Activated naive CD4-positive, alpha-beta T cell treated with anti-CD3 and anti-CD28 coated beads, Interleukin-2, amount 50 U/mL, for 16 hours (primary cell): ENCODE measurements at places on chromosomes 12 and 14.
A peak's percentile ranks its signal among the peaks of the same experiment; 100 is the strongest.

GRCh38 chr12:54372113-54372806 is 8.0 kb upstream of the GPR84 start:
- DNase-seq: no peak

- DNase-seq: no peak
These were observed 16.8 kb upstream of the TESPA1 start for GRCh38 chr12:55001198-55001868.

DNA sequence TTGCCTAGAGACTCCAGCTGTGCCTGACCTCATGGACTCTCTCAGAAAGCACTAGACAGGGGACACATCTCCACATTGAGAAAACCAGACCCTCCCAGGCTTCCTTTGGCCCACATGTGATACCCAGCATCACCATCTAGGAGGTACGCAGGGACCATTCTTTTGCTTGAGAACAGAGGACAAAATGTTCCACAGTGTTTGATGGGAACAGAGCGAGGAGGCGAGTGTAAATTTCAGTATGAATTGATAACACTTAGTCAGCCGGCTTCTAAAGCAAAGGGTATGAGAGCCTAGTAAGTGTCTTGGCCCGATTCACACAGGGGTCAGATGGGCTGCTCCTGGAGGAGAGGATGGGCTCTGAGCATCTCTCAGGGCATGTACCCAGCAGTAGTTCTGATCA is 1052.4 kb downstream of the BCL11B start:
- DNase-seq: no peak

DNA sequence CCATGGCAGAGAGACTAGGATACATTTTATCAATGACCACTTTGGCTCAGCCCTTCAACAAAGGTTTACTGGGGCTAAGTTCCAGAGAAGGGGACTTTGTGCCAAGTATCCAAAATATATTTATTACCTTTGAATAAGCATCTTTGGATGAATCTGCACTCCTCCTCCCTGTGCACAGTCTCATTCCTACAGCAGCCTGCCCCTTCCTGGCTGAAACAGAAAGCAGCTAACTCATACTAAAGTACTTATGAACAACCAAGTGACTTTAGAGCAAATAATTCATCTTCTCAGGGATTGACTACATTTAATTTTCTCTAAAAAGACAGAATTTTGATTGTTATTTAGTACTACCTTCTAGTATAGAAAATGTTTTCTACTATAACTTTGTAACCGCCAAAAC is 47.8 kb upstream of the ETV6 start:
- no peak for DNase-seq

GRCh38 chr12:98296462-98297079 is 218.8 kb upstream of the TMPO start:
- no peak for DNase-seq

DNA sequence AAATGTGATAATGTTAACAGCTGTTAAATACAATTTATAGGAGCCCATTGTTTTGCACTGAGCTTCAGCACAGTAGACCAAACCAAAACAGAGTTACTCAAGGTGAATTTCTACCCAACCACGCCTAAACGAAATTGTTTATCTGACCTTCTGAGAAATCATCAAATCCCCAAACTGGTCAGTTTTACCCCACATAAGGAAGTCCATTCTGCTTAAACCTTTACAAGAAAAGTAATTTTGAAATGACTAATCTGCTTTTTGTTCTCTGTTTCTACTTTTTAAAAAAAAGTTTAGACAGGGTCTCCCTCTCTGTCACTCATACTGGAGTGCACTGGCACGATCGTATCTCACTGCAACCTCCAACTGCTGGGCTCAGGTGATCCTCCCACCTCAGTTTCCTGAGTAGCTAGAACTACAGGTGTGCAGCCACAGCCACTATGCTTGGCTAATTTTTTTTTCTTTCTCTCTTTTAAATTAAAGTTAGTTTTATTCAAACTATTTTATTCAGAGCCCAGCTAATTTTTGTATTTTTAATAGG is 1.4 kb upstream of the RNF10 start:
- DNase-seq: no peak

- peak; percentile 52 for DNase-seq
These were observed 27.6 kb downstream of the BHLHE41 start for GRCh38 chr12:26097046-26097878.

GRCh38 chr12:69415471-69416275 is 54.5 kb upstream of the FRS2 start:
- no peak for DNase-seq

DNA sequence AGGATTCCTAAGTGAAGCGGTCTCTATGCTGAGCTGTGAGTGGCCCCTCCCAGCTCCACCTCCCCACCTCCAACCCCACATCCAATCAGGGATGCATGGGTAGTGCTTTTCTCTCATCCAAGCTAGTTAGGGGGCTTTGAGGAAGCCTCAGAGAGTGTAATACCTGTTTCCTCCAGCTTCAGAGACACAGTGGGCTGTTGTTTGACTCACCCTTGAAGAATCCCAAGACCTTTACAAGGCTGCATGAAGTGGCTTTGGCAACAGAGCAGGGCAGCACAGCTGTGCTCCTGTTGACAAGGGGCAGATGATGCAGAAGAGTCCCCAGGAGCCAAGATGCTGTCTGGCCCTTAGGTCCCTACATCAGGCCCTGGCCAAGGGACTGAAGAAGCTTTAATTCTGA is 27.1 kb upstream of the CLMN start:
- DNase-seq: no peak

DNA sequence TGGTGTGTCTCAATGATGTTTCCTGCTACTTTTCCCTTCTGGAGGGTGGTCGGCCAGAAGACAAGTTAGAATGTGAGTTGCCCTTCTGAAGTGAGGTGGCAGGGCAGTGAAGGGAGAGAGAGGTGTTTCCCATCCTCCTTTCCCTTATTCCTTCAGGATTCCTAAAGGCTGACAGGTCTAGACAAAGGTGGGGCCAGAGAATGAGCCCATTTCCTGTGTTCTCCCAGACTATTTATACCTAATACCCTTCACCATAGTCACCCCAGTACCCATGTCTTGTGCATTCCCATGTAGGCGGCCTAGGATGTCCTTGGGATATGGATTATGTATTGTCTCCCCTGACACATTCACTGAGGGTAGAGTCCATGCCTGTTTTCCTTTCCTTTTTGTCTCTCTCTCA is 7.0 kb downstream of the DGKA start:
- DNase-seq: no peak

DNA sequence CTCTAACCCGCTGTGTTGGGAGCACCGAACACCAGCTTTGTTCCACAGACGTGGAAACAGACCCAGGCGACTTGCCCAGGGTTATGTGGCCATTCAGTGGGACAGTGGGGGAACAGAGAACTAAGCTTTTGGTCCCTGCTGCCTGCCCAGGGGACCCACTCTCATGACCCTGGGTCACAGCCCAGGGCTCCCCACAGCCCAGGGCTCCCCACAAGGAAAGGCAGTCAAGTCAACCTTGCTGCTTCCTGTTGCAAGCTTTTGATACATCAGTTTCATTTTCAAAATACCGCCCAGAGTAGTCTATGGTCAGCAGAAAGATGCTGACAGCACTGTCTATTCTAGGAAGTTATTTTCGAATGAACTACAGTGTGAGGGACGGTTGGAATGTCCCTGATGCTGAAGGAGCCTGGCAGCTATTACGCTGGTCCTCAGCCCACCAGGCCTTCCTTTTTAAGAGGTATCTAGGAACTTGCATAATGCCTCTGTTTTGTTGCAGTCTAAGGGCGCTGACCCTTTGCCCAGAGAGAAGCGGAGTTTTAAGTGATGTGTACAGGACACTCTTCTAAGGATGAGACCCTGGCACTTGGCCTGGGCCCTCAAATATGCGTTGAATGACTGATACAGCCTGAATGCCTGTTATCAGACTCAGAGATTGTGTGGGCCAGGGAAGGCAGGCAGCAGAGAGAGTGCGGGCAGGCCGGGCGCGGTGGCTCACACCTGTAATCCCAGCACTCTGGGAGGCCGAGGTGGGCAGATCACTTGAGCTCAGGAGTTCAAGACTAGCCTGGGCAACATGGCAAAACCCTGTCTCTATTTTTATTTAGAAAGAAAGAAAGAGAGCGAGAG is 12.6 kb upstream of the TTC7B start:
- DNase-seq: no peak

DNA sequence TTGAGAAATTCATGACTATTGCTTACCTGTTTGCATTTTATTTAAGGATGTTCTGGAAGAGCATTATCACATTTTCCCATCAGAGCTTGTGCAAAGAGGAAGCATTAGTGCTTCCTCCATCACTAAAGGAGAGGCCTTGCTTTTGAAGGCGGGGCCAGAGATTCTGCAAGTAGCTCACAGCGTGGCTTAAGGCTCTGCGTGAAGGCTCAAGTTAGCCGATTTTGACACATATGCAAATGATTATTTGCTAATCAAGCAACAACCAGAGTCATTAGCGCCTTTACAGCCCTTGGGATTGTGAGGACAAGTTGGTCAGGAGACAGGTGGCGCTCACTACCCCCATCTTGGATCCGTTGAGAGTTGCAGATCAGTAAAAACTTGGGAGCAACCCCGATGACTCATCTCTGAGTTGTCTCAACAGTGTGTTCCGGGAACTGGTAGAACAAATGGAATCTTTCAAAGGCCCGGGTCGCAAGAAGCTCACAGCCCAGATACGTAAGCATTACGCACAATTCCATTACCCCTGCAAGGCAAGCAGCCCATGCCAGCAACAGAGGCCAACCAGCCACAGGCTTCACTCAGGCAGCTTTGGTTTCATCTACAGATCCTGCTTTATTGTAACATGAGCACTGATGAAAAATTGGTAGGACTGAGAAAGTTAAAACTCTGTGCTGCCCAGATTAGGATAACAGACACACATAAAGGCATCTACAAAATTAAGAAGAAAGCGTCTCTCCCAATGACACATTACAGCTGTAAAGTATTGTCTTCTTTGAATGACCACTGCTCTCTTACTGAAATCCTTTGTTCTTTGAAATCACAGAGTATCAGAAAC is 34.9 kb upstream of the SPTSSA start:
- DNase-seq: no peak

DNA sequence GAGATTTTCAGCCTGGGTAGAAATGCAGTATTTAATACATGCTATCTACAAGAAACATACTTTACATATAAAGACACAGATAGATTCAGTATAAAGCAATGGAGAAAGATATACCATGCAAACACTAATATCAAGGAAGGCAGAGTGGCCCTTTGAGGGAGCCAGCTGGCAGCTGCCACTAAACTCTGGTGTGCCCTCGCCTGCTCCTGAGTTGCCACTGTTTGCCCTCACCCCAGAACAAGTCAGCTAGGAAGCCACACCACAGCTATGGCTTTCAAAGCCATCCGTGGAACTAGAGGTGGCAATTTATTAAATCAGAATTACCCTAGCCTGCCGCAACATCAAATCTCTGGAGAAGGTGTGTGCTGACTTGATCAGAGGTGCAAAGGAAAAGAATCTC is 18.3 kb downstream of the PXN start:
- DNase-seq: no peak

GRCh38 chr12:132427174-132427768 is 62.7 kb upstream of the FBRSL1 start:
- DNase-seq: no peak

DNA sequence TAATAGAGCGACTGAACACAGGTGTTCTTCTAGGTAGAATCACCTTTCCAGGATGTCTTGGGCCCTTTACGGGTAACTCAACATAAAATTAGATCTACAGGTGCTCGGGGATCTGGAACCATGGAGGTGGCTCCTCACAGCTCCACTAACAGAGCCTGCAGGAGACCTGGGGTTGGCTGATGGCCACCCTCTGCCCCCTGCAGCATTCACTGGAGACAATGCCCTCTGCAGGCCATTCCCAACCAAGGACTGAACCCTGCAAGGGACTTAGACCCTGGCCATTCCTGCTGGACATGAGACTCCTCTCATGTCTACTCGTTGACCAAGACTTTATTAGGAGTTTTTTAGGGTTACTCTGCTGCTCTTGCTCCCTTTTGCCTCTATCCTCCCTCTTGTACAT is 58.5 kb upstream of the PPP4R3A start:
- no peak for DNase-seq

GRCh38 chr14:102390064-102390855 is 27.5 kb downstream of the TECPR2 start:
- DNase-seq: no peak

DNA sequence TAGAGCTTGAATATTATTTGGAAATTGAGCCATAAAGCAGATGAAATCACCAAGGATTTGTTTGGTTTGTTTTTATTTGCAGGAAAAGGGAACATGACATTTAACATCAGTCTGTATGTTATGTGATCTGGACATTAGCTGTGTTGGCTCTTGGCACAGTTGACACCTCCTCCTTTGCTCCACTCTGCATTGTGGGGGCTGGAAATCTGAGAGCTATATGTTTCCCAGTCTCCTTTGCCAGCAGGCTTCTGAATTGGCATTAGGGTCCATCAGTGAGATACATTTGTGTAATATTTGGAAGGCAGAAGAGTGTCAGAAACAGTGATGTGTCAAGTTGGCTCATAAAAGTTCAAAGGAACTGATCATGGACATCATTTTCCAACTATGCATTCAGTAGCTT is 322.1 kb upstream of the ATP2B1 start:
- DNase-seq: no peak

DNA sequence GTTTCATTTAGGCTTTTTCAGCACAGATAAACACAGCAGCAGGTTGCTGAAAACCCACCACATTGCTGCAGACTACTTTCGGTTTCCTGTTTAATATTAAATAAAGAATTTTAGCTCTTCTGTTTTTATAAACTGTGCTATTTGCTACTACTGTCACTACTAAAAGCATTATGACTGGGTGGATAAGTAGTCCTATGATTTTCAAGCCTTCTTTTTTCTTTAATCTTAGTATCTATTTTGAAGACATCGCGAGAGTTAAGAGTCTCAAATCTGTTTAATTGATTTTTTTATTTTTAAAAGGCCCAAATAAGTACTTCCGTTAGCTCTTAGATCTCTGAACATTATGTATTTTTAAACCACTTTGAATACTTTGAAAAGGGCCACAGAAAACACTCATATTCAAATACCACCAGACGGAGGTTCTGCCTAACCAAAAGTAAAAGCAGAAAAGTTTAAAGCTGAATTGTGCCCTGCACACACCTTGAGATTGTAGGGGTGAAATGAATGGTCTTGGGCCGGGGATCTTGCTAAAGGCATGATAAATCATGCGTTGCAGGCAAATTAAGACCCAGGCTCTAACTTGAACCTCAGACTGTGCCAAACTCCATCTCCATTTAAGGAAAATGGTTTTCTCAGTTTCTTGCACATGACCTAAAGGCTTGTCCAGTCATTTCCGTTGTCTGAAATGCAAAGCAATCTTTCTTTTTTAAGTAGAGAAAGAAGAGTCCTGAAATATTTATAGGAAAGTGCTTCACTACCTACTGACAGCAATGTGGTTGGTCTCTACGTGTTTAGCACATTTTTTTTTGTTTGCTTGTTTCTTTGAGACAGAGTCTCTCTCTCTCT is 13.6 kb upstream of the FOXN3 start:
- peak; percentile 46 for DNase-seq

DNA sequence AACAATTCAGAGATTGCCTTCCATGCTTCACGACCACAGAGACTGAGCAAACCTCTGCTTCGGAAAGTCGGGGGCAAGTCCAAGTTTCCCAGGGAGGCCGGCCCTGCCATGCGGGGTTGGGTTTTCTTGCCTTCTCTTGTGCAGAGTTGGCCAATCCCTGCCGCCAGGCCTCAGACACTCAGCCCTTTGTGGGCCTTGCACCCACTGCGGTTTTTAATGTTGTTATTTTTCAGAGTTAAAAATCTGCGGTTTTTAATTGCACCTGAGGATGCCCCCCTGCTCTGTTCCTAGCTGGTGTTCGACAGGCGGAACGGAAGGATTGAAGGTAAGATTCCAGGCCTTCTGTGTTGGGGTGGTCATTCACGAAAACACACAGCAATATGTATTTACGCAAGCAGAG is 108.7 kb downstream of the CALM1 start:
- DNase-seq: no peak

- no peak for DNase-seq
These were observed 29.3 kb downstream of the YLPM1 start for GRCh38 chr14:74792249-74793039.
